ENCODE measurements at places on chromosomes 7 and 10.

DNA sequence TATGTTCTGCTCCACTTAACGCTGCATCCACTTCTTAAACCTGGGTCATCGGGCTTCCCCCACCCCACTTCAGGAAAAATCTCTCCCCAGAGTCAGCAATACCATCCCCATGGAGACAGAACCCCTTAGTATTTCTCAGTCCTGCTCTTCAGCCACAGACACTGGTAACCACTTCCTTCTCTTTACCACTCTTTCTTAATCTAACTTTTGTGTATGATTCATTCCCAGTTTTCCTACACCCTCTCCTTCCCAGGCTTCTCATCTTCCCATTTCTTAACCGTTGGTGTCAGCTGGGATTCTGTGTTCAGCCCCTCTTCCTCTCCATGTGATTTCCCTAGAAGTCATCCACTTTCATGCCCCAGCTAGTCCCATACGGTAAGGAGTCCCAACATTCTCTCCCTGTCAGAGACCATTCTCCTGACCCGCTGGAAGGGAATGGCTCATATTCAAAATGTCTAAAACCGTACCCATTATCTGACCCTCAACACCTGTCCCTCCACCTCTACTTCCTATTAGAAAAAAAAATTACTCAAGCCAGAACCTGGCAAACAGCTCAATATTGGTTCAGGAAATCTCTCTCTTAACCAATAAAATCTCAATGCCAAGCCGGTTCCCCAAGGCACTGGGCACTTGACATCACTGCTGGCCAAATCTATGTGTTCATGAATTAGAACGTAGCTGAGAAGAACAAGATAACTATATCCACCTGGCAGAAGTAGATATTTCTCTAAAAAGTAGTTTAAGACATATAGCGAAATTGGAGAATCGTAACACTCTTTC, 89.4 kb downstream of the DGKI start:
- DNase-seq = no peak

- DNase-seq = no peak
Observed at GRCh38 chr10:100714566-100714950, 30.8 kb upstream of the PAX2 start.

GRCh38 chr7:90298145-90299038, 22.7 kb downstream of the FAM237B start:
- no peak for DNase-seq

GRCh38 chr7:8360564-8361153, 72.8 kb upstream of the NXPH1 start:
- no peak for DNase-seq

DNA sequence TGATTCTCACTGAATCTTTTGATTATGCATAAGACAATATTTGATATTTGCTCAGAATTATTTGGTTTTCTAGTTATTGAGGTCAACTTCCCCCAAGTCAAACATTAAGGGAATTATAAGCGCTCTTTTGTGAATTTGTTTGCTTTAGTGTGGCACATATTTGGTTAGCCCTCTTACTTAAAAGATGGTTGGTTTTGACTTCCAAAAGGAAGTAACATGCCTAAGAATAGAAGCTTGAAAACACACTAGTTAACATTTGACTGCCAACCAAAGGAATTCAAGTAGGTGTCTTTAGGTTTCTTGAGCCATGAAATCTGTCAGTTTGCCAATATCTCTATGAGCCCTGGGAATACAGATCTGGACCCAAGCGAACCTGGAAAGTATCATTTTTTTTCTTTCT, 24.9 kb downstream of the STEAP4 start:
- no peak for DNase-seq

- DNase-seq = peak; percentile 60
Observed at GRCh38 chr7:2729893-2730716, 42.1 kb downstream of the AMZ1 start.

GRCh38 chr10:131193923-131194322, 117.6 kb downstream of the TCERG1L start:
- peak; percentile 40 for DNase-seq
